Nephron progenitor cell (in vitro differentiated cells): ENCODE measurements at places on chromosomes 4 and X.
A peak's percentile ranks its signal among the peaks of the same experiment; 100 is the strongest.

DNA sequence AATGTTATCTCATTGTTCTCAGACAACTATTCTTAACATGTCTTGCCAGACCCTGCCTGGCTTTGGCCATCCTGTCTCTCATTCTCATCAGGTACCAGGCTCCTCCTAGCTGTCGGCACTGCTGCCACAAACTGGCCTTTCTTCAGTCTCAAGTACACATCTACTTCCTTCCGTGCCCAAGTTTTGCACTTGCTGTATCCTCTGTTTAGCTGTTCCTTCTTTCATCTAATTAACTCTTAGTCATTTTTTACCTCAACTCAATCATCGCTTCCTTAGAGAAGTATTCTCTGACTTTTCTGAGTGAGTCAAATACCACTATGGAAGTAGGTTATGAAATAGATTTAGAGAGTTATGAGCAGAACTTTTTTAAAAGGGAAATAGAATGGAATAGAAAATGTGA, 19.7 kb downstream of the CXCL3 start:
- DNase-seq, result no peak

GRCh38 chr4:37001688-37002436, 242.7 kb upstream of the NWD2 start:
- no peak for DNase-seq

DNA sequence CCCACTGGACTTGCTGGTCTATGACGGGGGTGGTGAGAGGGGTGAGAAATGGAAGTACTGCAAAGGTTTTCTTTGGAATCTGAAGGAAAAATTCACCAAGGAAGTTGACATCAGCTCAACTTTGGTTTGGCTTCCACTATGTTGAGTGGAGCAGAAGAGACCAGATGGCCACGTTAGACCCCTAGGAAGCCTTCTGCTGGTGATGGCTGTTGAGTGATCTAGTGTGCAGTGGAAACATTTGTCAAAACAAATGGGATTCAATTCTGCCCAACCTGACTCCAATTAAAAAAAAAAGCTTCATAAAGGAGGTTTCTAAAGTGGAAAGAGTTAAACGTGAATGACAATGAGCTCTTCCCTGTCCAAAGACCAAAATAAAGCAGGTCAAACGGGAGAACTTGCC, 25.7 kb downstream of the SEL1L3 start:
- DNase-seq, result no peak

DNA sequence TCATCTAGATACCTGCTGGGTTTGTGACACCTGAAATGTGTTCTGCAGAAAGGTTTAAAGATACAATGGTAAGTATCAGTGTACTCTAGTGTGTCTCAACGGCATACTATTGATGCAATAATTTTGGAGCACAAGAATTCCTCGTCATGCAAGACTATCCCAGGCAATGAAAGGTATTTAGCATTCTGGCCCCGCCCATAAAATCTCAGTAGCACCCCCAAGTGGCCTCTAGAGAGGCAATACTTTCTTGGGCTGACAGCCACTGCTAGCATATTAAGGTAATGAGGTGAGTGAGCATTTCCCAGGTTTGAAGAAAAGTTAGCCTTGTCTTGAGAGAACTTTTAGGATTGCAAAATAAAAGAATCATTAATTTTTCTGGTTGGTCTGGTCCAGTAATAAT, 24.0 kb downstream of the TAB3 start:
- DNase-seq, result peak; percentile 4
